ENCODE measurements at places on chromosomes 1 and 21. TPM values are rescaled to one million over a fixed set of nuclear protein-coding genes. Genes with fewer than 3 reads are reported as not detected.
A peak's percentile ranks its signal among the peaks of the same experiment; 100 is the strongest.

GRCh38 chr1:212976586-212976985 is 26.2 kb downstream of the VASH2 start:
- no peak for DNase-seq

- DNase-seq: no peak
Measured at GRCh38 chr1:116900471-116901365, 9.0 kb upstream of the PTGFRN start.

DNA sequence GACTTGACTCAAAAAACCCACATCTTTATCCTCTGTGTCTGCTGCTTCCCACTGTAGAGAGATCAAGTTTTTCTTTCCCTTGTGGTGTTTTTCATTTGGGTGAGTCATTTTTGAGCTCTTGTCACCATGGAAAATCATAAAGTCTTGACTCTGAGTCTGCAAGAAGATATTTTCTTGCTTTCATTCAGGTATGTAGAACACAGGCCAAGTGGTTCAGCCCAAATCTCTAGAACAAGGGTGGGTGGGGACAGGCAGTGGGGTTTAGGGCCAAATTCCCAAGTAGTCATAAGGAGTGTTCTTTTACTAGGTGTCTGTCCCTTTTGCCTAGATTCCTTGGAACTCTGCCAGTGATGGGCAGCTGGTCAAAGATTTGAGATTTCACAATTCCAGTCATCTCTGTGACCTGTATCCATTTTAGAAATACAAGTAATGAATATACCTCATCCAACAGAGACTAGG is 21.5 kb upstream of the ARHGAP29 start:
- DNase-seq: no peak

GRCh38 chr1:53633073-53633704 is 105.8 kb downstream of the GLIS1 start:
- no peak for DNase-seq

DNA sequence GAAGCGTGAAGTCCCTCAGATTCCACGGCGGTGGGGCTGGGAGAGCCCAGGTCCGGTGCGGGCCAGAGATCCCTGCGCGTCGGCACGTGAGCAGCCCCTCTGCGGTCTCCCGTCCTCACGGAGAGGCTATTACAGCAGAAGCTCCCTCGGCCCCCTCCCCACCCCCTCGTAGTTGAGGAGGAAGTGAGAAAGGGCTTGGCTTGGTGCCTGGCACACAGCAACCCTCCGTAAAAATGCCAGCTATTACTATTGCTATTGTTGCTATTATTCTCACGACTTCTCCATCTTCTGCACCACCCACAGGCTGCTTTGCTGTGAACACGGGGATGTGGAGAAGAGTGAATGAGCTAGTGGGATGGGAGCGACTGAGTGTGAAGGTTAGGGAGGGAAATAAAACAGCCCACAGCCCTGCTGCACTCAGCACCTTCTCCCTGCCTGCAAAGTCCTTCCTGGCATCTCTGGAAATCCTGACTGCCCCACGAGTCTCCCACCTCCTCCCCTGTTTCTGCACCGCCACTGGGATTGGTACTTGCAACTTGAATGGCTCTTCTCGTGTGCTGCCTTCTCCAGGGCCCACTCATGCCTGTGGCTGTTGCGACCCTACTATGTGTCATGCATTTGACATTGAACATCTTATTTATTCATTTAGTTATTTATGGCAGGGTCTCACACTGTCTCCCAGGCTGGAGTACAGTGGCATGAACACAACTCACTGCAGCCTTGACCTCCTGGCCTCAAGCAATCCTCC is 26.6 kb downstream of the ZBTB18 start:
- DNase-seq: no peak

DNA sequence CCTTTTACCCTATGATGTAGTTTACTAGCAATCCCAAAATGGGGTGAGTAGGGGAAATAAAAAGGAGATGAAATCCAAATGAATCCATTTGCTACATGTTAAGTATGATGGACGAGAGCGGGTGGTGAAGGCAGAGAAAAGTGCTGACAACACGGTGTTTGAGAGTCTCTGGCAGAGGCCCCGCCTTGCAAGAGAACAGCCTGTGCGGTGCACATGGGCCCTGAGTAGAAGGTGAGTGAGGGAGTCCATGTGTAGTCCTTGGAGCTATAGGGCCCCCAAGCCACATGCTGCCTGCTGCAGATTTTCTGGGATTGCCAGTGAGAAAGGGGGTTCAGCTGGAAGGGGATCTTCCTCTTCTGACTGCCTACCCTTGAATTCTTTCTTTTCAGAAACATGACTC is 177.1 kb downstream of the TNR start:
- DNase-seq: no peak

DNA sequence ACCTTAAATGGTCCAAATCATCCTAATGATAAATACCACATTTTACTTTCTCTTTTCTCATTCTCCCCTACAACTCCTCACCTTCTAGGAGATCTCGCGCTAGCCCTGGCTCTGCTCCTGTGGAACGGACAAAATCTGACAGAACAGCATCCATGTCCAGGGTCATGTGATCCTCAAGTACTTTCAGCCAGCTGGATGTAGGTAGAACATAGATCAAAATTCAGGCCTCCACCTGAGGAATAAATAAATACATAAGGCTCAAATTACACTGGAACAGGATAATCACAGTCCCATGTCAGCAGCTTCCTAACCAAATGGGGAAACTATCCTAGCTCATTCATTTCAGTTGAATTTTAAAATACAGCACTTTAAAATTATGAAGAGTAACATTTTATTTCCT is 33.2 kb downstream of the OTUD7B start:
- no peak for DNase-seq

DNA sequence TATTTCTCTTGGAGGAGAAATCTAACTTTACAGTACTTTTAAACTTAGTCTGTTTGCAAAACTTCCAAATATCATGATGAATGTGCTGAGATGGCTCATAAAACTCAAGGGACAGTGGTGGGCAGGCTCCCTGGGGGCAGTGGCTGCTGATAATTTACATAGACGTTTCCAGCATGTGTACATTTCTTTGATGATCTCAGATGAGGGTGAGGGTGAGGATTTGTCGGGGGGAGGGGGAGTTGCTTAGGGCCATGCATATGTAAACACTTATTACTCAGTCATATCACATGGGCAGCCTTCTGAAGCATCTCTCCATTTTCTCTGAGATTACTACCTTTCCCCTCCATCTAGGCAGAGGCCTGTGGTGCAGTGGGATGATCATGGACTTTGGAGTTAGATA is 152.9 kb upstream of the HMGB4 start:
- DNase-seq: no peak

DNA sequence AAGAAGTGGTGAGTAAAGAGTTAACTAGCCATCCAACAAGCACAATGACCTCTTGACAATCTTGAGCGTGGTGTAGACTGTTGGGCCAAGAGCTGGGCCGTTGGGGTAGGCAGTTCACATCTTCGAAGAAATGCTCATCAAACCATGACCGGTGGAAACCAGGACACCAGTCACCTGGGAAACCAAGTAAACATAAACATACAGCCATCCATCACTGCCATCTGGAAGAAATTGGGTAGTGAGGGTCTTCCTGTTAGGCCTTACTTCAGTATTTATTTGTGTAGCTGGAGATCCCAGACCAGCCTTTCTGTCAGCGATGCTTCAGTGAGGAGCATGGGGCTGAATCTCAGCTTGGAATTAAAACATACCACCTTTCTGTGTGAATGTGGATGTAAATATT is 108.1 kb upstream of the HAO2 start:
- DNase-seq: no peak

DNA sequence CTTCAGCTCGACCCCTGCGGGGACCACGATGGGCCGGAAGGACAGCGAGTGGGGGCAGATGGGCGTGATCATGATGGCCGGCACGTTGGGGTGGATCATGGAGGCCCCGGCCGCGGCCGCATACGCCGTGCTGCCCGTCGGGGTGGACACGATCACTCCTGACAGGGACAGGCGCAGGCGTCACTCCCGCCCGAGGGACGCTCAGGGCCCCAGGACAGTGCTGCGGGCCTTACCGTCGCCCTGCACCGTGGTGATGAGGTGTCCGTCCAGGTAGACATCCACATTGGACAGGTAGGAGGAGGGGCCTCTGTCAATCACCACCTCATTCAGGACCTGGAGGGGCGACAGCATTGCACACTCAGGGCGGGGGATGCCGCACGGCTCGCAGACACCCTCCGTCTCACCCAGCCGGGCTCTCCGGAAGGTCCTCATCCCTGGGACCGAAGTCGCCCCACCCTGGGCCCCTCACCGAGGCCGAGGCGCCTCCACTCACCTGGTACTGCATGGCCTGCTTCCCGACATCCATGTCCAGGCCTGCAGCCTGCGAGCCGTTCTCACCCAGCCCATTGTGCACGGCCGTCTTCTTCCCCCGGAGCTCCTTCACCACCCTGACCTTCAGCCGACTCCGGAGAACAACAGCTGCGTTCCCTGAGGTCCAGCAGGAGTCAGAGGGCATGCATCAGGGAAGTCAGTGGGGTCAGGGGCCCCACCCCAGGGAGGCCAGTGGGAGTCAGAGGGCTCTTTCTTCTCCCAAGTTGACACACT is 24.0 kb downstream of the NADK start:
- DNase-seq: no peak

DNA sequence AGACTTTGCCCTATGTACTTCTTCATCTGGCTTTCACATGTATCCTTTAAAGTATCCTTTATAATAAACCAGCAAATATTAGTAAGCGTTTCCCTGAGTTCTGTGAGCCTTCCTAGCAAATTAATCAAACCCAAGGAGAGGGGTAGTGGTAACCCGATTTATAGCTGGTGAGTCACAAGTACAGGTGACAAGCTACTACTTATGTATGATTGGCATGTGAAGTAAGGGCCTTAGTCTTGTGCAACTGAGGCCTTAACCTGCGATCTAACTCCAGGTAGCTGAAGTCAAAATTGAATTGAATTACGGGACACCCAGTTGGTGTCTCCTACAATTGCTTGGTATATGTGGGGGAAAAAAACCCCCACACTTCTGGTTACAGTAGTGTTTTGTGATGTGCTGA is 26.0 kb downstream of the SLC16A1 start:
- no peak for DNase-seq

DNA sequence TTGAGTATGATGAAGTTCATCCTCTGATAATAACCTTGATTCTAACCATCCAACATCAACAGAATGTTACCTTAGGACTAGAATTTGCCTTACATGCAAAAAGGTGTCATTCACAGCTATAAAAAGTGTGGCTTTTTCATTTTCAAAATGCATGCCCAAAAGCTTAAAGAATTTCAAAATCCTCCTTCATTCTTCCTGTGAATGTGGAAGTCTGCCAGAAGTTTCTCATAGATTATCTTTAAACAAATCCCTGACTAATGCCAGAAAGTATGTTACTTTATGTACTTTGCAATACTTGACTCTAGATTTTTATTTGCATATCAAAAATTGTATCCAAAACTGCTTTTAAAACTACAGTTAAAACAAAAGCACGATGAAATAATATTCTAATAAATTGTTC is 270.6 kb upstream of the ZRANB2 start:
- no peak for DNase-seq

DNA sequence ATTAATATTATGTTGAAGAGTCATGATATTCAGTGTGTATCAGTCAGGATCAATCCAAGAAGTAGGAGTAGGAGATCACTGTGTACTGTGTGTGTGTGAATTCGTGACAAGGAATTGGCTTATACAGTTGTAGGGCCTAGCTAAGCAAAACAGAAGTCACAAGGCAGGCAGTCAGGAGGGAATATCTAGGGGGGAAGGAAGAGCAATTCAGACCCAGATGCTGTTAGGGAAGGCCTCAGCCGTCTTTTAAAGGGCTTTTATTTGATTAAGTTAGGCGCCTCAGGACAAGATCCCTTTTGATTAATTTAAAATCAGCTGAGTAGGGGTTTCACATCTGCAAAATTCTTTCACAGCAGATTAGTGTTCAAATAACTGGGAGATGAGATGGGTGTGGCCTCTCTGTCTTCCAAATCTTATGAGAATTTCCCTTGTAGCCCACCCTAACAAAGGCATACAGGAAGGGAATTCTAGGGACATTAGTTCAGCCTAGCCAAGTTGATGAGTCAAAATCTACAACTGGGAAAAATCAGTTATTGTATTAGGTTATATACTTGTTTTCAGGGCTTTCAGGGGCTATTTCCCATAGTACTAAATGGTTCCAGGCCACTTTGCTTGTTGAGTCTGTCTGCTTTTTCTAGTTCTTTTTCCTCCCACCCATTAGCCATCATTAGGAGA is 47.4 kb downstream of the ALG6 start:
- peak; percentile 97 for DNase-seq

The FCGR1A gene
- total RNA-seq: not detected

The ELAPOR1 gene
- total RNA-seq: not detected

The TENT5C gene
- total RNA-seq: 0.67 TPM

Data from SK-MEL-5 (cell line).